ENCODE measurements at places on chromosomes 1 and 21.

DNA sequence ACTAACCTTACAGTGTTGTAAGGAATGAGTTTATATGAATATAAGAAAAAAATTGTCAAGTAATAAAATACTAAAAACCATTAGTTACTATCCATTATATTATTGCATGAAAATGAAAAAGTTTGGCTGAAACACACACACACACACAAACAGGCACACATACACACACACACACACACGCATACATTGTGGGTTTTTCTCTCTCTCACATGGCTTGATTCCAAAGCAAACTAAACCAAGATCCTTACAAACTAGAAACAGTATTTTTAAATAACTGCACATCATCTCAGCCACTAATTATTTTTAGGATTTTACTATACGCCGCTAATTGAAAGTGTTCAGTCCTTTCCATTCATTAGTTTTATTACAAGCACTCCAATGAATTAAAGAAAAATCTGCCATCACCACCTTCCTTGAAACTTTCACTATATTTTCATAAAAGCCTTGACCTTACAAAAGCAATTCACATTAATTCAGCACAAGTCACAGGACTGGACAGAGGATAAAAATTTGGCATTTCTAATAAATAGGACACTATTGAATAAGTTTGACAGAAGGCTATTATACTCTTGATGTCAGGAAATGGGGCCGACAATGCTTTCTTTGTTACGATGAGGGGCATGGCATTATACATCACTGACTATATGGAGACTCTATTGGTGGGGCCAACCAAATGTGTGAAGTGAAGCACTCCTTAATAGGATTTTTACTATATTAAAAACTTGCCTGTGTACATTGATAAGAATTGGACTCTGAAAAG is 187.0 kb upstream of the ESRRG start:
- no peak for DNase-seq

- no peak for DNase-seq
Observed at GRCh38 chr1:87291107-87291506, 37.6 kb upstream of the LMO4 start.

- no peak for DNase-seq
Observed at GRCh38 chr21:17679002-17679600, 66.4 kb upstream of the BTG3 start.

DNA sequence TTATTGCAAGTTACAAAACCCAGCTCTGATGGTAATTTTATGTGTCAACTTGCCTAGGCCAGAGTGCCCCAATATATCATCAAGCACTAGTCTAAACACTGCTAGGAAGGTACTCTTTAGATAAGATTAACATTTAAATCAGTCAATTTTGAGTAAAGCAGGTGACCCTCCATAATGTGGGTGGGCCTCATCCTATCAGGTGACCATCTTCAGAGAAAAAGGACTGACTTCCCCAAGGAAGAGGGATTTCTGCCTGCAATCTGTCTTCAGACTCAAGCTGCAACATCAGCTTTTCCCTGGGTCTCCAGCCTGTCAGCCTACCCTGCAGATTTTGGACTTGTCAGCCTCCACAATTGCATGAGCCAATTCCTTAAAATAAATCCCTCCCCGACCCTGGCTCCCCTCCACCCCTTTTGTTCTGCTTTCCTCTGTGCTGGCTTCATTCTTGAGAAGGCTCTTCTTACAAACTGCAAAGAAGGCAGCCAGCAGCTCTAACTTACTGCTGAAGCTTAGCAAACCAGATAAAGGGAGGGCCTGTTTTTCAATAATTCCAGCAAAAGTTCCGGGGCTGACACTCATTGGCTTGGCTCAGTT is 56.4 kb upstream of the RUNX3 start:
- no peak for DNase-seq

DNA sequence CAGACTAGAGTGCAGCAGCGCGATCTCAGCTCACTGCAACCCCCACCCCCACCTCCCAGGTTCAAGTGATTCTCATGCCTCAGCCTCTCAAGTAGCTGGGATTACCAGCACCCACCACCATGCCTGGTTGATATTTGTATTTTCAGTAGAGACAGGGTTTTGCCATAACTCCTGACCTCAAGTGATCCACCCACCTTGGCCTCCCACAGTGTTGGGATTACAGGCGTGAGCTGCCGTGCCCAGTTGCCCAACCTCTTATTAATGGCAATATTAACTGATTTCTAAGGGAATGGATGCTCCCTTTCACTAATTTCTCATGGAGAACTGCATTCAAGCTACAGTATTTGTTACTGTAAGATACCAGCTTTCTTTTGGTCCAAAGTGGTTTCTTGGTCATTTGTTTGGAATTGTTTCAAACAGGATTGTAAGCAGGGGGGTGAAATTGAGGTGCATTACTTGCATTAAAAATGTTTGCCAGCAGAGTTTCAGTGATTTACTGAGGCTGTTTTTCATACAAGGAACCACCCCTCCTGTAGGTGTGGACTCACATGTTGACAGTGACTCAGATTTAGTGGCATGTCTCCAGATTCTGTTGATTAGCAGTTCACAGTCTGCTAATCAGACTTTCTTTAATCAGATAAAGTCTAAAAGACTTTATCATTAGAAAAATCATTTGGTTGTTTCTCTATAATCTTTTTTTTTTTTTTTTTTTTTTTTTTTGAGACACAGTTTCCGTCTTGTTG is 3.9 kb upstream of the TGFBR3 start:
- no peak for DNase-seq

DNA sequence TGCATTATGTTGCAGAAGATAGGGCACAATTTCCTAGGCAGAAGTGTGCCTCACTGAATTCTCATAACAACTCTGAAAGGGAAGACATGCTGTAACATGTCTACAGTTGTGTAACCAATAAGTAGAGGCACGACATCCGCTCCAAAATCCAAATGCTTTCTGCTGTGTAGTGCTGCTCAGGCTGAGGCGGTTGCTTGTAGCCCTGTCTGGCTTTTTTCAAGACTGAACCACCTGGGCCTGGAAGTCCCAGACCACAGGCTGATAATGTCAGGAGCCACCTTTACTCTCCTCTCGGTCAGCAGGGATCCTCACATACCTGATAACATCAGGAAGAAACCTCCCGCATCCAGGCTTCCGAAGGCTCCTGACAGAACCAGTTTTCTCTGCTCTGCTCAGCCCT is 10.9 kb downstream of the AKNAD1 start:
- DNase-seq, result no peak

- no peak for DNase-seq
Observed at GRCh38 chr1:70043804-70044203, 161.6 kb downstream of the LRRC40 start.

DNA sequence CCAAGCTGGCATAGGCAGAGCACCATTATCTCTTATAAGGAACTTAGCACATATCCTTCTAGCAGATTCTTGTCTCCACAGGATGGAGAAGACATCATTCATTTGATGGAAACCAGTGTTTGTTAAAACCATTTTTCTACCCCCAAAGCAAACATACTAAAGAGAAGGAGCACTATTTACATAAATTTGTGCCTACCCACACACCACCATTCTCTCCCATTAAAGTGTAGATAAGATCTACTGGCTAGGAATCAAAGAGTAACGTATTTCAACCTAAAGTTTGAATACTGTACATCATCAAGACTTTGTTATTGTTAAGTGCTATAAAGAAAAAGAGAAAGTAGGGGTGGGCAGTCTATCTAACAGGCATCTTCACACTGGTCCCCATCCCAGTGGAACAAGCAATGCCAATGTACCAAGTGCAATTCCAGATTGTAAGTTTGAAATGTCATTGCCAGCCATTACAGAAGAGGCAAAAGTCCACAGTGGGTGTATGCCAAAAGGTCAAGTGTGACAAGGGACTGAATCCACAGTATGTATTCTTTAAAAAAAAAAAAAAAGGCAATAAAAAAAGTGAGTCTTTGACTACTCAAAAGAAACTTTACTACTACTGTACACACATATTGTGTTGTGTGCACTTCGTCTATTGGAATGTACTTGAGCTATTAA is 18.8 kb downstream of the CCSAP start:
- no peak for DNase-seq

DNA sequence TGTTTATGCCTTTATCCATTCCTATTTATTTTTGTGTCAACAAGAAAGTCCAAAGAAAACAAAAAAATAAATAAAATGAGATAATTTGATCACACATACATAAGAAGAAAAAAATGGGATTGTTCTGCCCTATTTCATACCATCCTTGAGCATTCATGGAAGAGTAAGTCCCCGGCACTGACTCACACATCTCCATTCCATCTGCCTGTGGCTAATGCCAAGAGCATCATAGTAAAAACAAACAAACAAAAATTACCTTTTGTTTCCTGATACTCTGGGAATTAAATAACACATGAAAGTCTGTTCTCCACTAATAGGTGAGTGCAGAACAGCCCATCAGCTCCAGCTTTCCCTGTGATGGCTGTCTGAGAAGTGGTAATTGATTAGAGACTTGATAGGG is 48.1 kb upstream of the BACE2 start:
- no peak for DNase-seq

DNA sequence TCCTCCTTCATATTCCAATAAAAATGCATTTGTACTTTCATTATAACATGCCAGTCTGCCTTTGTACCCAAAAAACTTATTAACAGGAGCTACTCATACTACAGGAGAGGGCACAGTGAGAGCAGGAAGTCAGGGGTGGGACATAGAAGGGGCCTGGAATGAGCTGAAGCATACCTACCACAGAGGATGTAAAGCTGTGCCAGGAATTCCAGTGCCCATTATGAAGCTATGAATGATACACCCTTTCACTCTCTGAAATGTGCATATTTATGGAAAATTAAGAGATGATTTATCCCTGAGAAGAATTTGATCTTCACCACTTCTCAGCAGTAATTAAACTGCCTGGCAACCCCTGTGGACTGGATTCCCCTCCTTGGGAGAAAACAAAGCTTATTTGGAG is 65.8 kb downstream of the ATP5PO start:
- DNase-seq, result no peak

- no peak for DNase-seq
Observed at GRCh38 chr1:51837243-51837642, 41.3 kb downstream of the NRDC start.

- DNase-seq, result no peak
Observed at GRCh38 chr1:153432874-153433681, 16.8 kb downstream of the S100A7A start.

GRCh38 chr1:45009956-45010854 is 919 bp downstream of the HECTD3 start:
- no peak for DNase-seq

DNA sequence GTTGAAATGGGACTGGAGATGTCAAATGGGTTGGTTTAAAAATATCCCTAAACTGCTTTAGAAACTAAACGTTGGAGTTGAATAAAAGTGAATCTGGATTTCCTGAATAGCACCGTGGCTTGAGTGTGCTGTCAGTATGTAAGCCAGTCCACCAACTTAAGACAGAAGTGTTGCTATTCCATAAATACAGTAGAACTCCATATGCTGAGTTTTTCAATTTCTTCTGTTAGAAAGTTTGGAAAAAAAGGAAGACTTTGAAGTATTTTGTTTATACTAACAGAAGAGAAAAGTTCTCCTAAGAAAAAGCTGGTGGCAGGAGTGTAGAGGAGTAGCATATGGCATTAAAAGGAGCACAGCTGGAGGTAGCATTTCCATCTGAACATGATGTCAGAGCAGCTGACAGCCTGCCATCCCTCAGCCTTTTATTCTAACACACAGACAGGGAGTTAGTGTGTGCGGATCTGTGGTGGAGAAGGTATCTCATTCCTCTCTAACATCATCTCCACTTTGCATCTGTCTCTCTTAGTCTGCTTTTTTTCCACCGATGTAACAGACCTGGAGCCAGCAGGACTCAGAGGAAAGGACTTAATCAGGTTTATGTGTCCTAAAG is at the start of gene ZBTB18:
TSS of gene ZBTB18 (plus strand) at position 449 of the 610 bp plus-strand sequence. CDS start at position 598, 149 bp downstream.
- no peak for DNase-seq

GRCh38 chr1:198879711-198880306 is 241.0 kb downstream of the PTPRC start:
- no peak for DNase-seq

DNA sequence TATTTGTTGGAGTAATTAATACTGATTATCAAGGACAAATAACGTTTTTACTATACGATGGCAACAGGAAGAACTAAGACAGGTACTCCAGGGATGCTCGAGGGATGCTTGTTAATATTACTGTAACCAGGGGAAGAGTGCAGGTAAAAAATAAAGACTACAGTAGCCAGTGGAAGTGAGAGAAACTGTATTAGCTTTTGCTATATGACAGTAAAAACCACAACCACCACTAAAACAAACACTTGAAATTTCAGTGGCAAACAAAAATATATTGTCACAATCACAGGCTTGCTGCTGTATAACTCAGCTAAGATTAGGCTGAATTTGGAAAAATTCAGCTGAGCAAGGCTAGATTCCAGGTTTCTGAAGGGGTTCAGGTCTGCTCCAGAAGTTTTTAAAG is 812.6 kb upstream of the ADGRL4 start:
- DNase-seq, result no peak

- DNase-seq, result no peak
Observed at GRCh38 chr1:152770411-152770810, 4.5 kb upstream of the LCE1F start.

All from stimulated activated CD8-positive, alpha-beta memory T cell treated with anti-CD3 and anti-CD28 coated beads, Interleukin-4, amount 100 ng/mL, for 4 hours (primary cell).